Effector CD8-positive, alpha-beta T cell (primary cell): ENCODE measurements at places on chromosomes 1 and 21.

GRCh38 chr1:168291222-168291837 is 10.7 kb downstream of the TBX19 start:
- no peak for DNase-seq

- no peak for DNase-seq
Observed at GRCh38 chr1:165408518-165408917, 36.4 kb downstream of the RXRG start.

DNA sequence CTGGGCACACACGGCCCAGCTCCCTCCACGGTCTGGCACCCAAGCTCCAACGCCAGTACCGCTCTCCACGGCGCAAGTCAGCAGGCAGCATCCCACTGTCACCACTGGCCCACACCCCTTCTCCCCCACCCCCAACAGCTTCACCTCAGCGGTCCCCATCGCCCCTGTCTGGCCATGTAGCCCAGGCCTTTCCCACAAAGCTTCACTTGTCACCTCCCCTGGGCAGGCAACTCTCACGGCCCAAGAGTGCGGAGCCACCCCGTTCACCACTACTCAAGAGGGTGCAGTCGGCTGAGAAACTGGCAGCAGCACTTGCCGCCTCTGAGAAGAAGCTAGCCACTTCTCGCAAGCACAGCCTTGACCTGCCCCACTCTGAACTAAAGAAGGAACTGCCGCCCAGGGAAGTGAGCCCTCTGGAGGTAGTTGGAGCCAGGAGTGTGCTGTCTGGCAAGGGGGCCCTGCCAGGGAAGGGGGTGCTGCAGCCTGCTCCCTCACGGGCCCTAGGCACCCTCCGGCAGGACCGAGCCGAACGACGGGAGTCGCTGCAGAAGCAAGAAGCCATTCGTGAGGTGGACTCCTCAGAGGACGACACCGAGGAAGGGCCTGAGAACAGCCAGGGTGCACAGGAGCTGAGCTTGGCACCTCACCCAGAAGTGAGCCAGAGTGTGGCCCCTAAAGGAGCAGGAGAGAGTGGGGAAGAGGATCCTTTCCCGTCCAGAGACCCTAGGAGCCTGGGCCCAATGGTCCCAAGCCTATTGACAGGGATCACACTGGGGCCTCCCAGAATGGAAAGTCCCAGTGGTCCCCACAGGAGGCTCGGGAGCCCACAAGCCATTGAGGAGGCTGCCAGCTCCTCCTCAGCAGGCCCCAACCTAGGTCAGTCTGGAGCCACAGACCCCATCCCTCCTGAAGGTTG is 97.6 kb downstream of the PIK3R3 start:
- no peak for DNase-seq

GRCh38 chr21:29346281-29346680 is 47.6 kb downstream of the BACH1 start:
- no peak for DNase-seq

- no peak for DNase-seq
Observed at GRCh38 chr21:37378700-37379139, 12.1 kb downstream of the DYRK1A start.

GRCh38 chr21:37921091-37921490 is 4.8 kb upstream of the KCNJ6 start:
- no peak for DNase-seq

- DNase-seq = no peak
Observed at GRCh38 chr21:41973427-41973831, 19.6 kb upstream of the C2CD2 start.

DNA sequence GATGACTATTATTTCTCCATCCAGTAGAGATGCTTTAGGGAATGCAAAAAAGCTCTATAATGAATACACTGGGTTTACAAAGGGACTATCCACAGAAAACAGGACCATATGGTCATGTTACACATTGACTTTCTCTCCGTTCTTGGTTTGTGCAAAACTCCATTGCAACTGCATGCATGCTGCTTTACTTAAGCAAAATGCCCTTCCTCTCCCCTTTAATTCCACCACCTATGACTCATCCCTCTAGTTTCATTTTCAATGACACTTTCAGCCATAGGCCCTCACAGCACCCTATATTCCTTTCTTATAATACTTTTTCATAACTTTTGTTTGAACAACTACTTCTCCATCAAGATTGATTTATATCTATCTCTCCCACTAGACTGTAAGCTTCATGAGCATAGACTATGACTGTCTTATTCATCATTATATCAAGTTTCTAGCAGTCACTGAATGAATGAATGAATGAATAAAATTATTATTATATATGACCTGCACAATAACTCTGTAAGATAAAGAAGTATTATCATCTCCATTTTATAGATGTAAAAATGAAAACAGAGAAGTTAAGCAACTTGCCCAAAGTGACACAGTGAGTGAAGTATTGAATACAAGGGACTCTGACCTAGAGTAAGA is 248.9 kb downstream of the PLPP3 start:
- no peak for DNase-seq

GRCh38 chr1:198295225-198295624 is 138.4 kb downstream of the NEK7 start:
- DNase-seq = no peak

DNA sequence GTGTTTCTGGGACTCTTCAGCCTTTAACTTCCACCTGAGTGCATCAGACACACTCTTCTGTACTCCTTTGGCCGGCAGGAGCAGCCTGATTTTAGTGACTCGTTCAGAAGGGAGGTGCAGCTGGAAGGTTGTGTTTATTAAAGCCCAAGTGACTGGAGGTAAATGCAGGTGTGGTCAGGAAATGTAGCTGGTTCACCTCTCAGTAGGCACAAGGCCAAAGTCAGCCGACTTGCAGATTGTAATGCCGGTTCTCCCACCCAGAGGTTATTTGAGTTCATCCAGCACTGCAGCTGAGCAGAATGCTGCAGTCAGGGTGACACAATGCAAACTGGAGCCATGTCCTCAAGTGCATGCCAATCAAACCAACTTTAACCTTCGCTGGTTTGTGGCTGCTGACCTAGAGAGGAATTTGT is 91.5 kb downstream of the SPATA46 start:
- DNase-seq = no peak

- DNase-seq = no peak
Observed at GRCh38 chr1:3779265-3779911, 6.8 kb downstream of the SMIM1 start.

GRCh38 chr1:184503221-184503749 is 116.5 kb downstream of the C1orf21 start:
- DNase-seq = no peak

DNA sequence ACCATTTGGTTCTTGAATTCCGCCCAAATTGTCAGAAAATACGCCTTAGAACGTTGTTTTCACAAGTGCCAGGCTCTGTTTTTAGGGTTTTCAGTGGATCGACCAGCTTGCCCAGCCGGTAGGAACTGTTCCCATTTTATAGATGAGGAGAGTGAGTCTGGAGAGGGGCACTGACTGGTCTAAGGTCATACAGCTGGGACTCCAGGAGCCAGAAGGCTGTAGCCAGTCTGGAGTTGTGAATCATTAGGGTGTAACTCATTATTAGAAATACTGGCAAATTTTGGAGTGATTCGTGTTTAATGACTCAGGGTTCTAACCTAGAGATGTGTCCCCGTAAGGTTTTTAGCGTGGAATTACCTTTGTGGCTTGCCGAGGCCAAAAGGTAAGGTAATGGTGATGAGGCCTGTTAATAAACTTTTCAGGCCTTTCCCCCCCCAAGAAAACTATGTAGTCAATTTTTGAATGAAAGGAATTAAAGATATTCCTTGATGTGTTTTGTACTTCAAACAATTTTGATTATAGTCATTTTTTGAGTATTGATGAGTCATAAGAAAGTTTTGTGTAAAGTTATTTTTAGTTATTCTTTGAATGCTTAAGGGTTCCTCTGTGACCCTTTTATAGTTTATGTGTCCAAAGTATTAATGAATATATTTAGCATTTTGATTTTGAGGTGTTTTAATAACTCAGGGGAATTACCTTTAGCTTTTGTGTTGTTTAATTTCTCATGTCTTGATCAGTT is 2.1 kb downstream of the DYRK1A start:
- DNase-seq = no peak

DNA sequence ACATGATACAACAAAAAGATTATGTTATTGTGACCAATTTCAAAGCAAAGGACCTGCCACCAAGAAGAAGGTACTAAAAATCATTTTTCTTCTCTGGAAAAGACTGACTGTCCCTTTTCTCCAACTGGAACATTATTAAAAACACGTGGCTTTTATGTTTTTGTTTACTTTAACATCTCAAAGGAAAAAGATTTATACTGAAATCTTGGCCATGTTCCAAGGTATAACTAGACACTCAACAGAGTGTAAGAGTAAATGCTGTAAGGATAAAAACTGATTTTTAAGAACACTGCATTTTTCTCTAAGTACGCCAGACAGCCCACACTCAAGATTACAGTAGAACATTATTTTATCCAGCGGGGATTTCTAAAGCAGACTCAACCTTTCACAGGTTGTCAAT is 62.1 kb downstream of the BRWD1 start:
- no peak for DNase-seq

- DNase-seq = no peak
Observed at GRCh38 chr1:42776502-42776901, 8.3 kb upstream of the TMEM269 start.
